Activated effector memory CD4-positive, alpha-beta T cell treated with Interleukin-2 at 50 U/mL for 16 hours (primary cell): ENCODE measurements at places on chromosomes 5 and 9.

DNA sequence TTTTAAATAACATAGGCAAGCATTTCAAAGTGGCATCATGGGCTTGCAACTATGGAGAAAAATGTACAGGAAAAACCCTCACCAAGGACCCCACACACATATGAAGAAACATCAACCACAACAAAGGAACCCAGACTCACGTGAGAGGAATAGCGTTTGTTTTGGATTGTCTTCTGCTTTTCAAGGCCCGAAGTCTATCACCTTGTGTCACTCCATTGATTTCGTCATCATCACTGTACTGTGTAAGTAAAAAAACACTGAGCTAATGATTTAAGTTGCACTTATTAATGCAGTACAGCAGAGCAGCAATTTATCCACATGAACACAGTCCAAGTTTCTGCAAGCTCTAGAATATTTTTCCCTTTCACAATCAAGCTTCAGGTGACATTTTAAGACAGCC is 72.4 kb downstream of the HABP4 start:
- no peak for DNase-seq

GRCh38 chr5:71887680-71888079 is 168.6 kb downstream of the CARTPT start:
- DNase-seq = no peak

- DNase-seq = no peak
Observed at GRCh38 chr5:58362135-58362534, 97.8 kb downstream of the PLK2 start.

DNA sequence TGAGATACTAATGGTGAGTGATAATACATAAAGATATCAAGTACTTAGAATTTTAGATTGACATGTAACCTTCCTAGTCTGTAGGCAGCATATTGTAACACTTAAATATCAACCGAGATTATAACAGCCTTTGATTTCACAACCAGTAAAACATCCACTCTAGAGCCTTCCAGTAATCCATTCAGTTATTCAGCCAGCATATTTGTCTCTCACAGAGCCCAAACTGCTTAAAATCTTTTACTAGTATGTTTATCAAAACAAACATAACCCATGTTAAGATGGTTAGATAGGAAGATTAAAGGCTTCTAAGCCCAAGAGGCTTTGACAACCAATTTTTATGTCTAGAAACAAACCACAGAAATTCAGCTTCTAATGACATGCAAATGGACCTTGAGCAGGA is 177.9 kb upstream of the FST start:
- DNase-seq = no peak

- no peak for DNase-seq
Observed at GRCh38 chr5:107618242-107618641, 52.5 kb downstream of the EFNA5 start.

DNA sequence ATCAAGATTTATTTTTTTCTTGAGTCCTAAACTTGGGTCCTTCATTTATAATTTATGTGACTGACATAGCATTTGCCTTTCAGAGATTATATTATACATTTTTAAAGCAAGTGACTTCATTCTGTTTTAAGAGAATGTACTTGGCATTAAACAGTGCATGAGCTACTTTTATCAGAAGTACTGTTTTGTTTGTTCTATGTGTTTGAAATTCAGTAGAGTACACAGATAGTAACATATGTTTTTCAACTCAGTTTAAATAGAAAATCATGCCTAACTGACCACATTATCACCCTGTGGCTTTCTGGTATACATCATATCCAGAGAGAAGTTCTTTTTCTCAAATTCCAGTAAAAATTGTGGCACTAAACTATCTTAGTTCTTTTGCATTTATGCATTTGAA is 335.3 kb upstream of the CDH18 start:
- DNase-seq = no peak

DNA sequence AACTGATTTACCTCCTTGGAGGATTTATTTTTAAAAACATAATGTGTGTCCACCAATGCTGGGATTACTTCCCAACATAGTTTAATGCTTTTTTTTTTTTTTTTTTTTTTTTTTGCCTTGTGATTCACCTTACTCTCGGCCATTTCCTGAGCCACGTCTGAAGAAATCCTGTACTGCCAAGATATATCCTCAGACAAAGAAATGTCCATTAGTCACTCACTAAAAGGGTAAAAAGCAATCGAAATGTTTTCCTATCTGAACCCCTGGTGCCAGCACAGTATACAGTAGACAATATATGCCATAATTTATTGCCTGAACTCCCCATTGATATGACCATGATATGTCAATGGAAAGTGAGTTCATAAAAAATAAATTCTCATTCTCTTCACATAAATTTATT is 344.1 kb downstream of the BNC2 start:
- DNase-seq = no peak

- no peak for DNase-seq
Observed at GRCh38 chr9:406886-407654, 192.4 kb downstream of the DOCK8 start.

GRCh38 chr5:81717860-81718259 is 33.0 kb downstream of the SSBP2 start:
- DNase-seq = no peak

- no peak for DNase-seq
Observed at GRCh38 chr9:102405218-102405867, 589.8 kb upstream of the CYLC2 start.

DNA sequence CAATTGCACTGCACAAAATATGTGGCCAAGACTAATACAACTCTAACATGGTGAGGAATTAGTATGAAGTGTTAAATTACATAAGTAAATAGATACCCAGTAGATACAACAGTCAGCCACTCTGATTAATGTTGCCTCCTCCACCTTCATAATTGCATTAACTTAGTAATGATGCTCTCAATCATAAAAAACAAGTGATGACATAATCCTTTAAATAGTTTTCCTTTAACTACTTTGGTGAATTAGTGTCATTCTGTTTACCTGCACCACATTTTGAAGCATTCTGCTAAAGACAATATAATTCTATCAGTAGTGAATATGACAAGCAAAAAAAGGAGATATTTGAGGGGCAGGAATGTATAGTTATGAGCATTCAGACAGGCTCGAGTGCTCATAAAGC is 265.9 kb upstream of the SLC24A2 start:
- DNase-seq = no peak

GRCh38 chr5:82364497-82364896 is 86.3 kb upstream of the RPS23 start:
- no peak for DNase-seq

GRCh38 chr5:54860321-54860720 is 125.1 kb downstream of the ESM1 start:
- DNase-seq = no peak

- DNase-seq = no peak
Observed at GRCh38 chr5:163938595-163938994, 433.2 kb downstream of the MAT2B start.
